IMR-90 (cell line): ENCODE measurements at places on chromosomes 7 and 10. TPM values are rescaled to one million over a fixed set of nuclear protein-coding genes. Genes with fewer than 3 reads are reported as not detected.

- DNase-seq: peak; percentile 26
These were observed 63.0 kb downstream of the AOAH start for GRCh38 chr7:36661135-36661840.

- DNase-seq: no peak
These were observed 1.2 kb upstream of the CHAT start for GRCh38 chr10:49612513-49613164.

GRCh38 chr7:110541962-110542361, 549.0 kb upstream of the LRRN3 start:
- peak; percentile 67 for DNase-seq

DNA sequence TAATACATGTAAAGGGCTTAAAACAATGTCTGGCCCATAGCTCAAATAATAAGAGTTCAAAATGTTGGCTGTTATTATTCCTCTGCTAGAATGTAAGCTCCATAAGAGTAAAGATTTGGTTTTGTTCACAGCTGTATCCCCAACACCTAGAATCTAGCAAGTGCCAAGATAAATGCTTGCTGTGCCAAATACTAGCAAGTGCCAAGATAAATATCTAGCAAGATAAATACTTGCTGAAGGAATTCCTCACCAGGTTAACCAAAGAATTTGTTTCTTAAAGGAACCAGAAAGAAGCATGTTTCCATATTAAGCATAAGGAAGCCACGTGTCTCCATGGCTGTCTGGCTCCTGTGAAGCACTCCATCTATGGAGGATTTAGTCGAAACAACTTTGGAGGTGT, 235.2 kb upstream of the SP4 start:
- no peak for DNase-seq

DNA sequence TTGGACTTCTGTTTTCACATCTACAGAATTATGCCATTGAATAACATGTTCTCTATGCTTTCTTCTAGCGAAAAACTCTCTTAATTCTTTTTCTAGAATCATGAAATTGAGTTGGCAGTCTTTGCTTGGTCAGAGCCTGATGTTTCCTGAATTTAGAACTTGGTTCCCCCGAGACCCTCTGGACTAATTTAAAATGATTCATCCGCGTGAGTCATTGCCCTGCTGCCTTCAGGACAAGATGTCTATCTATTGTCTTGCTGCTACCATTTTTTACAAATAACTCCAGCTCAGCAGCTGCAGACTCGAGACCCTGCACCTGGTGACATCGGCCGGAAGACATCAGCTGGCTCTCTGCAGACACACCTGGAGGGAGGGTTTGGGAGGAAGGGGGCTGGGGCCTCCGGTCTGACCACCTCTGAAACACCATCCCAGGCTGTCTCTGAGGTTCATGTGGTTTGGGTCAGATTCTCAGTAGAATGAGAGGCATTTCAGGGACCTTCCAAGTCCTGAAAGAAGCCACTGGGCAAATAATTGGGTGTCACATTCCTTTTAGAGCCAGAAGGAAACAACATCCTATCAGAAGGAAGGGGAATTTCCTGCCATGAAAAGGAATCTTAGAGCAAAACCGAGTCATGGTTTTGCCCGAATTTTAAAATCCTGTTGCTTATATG, 20.9 kb upstream of the KLF6 start:
- DNase-seq: peak; percentile 77

DNA sequence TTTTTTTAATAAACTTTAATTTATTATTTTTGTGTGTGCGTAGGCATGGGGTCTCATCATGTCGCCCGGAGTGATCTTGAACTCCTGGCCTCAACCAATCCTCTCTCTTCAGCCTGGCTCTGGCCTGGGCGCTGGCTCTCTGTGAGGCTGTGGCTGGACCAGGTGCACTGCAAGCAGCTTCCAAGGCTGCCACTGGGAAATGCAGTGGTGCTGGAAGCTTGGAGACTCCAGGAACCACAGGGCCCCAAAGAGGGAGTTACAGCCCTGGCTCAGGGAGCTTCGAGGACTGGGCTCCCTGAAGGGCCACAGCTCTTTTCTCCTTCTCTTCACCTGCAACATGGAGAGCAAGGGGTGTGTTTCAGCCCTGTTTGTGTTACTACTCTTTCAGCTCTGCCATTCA, 36.7 kb upstream of the BNIP3 start:
- DNase-seq: no peak

DNA sequence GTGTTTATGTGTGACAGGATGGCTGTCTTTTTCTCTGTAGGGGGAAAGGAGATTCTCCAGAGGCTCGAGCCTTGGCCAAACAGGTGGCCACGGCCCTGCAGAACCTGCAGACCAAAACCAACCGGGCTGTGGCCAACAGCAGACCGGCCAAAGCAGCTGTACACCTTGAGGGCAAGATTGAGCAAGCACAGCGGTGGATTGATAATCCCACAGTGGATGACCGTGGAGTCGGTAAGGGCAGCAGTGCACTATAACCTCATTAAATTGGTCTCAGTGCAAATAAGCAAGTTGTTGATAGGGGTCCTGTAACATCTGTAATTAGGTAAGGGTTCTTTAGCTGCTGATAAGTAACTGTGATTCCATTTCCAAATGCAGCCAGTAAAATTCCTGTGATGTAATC, 56.4 kb downstream of the AP3M1 start:
- DNase-seq: no peak

- no peak for DNase-seq
These were observed 406.0 kb upstream of the ADARB2 start for GRCh38 chr10:2143213-2143835.

DNA sequence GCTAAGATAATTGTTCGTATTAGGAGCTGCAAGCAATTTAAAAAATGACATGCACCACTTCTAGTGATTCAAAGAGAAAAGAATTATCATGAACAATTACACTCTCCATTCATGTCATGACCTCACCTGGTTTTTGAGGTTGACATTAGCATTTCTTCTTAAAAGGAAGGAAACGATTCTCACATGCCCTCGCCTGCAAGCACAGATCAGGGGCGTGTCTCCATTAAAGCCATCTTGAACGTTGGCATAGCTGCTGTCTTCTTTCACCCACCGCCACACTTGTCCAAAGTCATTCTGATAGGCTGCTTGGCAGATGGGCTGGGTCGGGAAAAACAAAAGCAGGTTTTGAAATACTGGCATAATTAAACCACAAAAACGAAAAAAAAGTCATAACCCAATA, 19.9 kb downstream of the ANKRD22 start:
- no peak for DNase-seq

- no peak for DNase-seq
These were observed 65.0 kb downstream of the RBM33 start for GRCh38 chr7:155709453-155709852.

- DNase-seq: no peak
These were observed 113.2 kb upstream of the PHF14 start for GRCh38 chr7:10860516-10860915.

DNA sequence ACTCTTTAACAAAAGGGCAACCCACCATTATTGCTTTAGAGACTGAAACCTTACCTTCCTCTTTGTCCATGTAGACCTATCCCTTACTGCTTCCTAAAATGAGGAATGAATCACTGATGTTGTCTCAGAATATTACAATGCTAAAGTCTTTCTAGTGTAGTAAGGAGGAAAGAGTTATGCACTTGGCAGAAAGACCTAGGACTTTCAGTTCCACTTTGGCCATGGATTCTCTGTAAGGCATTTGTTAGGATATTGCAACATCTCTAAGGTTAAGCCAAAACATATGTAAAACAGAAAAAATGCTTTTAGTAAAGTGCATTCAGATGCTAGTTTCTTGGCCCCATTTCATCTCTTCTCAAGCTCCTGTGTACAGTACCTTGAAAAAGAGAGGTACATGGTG, 230.9 kb downstream of the PARD3 start:
- peak; percentile 95 for DNase-seq

- DNase-seq: no peak
These were observed 74.9 kb downstream of the GFRA1 start for GRCh38 chr10:116197946-116198675.

DNA sequence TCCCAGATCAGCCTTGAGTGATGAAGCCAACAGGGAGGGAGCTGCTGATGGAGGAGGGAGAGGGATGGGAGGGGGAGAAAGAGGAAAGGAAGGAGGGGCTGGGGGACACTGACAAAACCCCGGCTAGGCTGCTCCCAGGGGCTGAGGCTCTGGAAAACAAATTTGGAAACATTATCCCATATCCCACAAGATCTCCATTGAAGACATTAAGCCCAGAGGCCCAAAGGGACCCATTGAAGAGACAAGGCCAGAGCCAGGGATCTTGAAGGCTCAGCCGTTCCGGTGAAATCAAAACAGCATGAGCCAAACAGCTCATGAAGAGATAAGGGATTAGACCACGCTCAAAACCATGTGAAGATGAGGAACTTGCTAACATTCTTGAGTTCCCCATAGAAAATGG, 184.3 kb upstream of the ITGB1 start:
- no peak for DNase-seq

GRCh38 chr7:142945001-142945400, 5.7 kb downstream of the LLCFC1 start:
- DNase-seq: no peak

- DNase-seq: no peak
These were observed 846 bp downstream of the ANKRD26 start for GRCh38 chr10:27099448-27099847.

DNA sequence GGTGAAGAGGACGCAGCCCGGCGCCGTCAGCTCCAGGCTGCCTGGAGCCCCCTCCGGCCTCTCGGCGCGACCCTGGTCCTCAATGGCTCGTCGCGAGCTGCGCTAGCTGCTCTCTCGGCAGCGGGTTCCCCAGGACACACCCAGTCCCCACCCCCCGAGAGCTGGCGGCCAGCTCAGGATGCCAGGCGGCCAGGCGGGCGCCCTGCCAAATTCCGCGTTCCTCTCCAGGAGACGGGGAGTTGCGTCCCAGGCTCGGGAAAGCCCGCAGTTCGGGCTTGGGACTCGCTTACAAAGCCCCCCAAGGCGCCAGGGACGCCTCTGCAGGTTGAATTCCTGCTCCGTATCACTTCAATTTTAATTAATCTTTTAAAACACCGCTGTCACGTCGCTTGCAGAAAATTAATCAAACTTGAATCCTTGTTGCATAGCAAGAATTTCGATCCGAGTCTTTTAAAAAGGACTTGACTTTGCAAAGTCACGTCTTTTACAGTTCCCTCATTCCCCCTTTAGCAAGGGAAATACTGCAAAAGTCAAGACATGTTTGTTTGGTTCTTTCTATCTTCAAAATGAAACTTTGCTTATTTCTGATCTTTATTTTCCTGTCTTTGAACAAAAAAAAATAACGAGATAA, 28.2 kb downstream of the SKIDA1 start:
- DNase-seq: peak; percentile 62

- DNase-seq: peak; percentile 39
These were observed 15.0 kb downstream of the KAT6B start for GRCh38 chr10:74841265-74841973.

DNA sequence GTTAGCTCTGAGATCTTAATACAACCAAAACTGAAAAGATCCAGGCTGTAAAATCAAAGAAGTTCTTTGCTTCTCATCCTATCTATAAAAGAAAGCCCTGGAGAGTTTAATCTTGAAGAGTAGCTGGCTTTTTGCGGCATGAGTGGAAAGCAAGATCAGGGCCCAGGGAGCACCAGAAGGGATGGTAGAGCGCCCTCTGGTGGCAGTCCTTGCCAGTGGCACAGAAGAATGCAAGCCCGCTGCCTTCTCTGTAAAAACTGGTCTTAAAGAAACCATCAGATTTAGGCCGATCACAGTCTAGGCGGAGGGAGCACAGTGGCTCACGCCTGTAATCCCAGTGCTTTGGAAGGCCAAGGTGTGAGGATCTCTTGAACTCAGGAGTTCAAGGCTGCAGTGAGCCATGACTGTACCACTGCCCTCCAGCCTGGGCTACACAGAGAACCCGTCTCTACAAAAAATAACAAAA, 35.6 kb downstream of the CPN1 start:
- peak; percentile 81 for DNase-seq

DNA sequence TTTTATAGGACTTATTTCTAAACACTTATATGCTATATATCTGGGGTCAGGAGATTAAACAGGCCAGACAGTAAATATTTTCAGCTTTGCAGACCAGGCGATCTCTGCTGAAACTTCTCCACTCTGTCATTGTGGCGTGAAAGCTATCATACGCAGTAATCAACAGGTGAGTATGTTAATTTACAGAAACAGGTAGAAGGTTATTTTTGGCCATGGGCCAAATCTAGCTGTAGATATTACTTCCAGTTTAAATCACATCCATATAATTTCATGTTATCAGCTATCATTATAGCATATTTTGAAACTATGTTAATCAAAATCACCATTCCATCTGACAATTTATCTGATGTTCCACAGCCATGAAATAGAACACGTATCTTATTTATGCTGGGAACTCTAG, 67.8 kb downstream of the GPR37 start:
- DNase-seq: no peak

- DNase-seq: no peak
These were observed 272.9 kb downstream of the MAGI2 start for GRCh38 chr7:79180533-79180932.

DNA sequence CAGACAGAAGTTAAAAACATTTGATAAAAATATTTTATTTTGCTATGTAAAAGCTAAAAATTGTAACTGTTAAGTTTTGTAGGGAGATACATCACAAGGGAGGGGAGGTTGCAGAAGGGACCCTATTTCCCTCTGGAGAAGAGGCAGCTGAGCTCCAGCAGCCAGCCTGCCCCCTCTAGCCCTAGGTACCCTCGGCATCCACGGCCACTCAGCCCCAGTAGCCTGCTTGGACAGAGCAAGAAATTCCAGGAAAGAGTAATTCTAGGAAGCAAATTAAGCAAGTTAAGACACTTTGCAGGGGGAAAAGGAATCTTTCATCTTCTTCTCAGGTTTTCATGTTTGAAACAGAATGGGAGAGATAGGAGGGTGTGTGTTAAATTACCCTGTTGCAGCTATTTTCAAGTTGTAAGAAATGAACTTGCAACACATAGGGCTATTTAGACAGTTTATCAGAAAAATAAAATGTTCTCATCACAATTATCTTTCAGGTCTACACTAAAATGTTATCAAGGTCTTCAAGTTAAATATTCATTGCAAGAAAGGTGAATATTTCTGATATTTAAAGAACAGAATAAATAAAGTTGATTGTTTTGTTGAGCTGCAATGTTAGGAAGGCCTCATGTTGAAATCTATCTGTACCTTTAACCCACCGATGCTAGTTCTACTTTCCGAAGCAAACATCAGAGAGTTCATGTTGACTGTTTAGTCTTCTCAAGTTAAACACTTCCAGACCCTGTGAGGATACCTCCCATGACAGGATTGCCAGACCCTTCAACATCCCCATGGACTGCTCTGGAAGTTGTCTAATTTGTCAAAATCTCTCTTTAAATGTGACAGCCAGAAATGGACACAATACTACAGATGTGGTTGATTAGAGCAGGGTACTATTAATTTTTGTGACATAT, 5.5 kb downstream of the SGCE start:
- DNase-seq: no peak

- DNase-seq: no peak
These were observed 501.0 kb downstream of the GLRX3 start for GRCh38 chr10:130637089-130637676.

ADO gene
- 7.7 and 8.0 TPM in 2 replicates for polyA plus RNA-seq

XRCC2 gene
- polyA plus RNA-seq: 2.0 and 2.2 TPM in 2 replicates

CLDN3 gene
- polyA plus RNA-seq: 0.12 and 0.16 TPM in 2 replicates

ELOVL3 gene
- polyA plus RNA-seq: 0.09 and 0.14 TPM in 2 replicates

HACD1 gene
- 17.8 and 24.9 TPM in 2 replicates for polyA plus RNA-seq

LYZL1 gene
- polyA plus RNA-seq: not detected in 2 replicates

CPA4 gene
- polyA plus RNA-seq: 287 and 316 TPM in 2 replicates

ITPRID1 gene
- not detected in 2 replicates for polyA plus RNA-seq
